ENCODE measurements at places on chromosomes 5 and 9. TPM values are rescaled to one million over a fixed set of nuclear protein-coding genes. Genes with fewer than 3 reads are reported as not detected.

NR6A1 gene
- total RNA-seq = 0.14 TPM

SLC36A3 gene
- total RNA-seq = not detected

PARP8 gene
- 17.9 TPM for total RNA-seq

PCA3 gene
- not detected for total RNA-seq

BRINP1 gene
- 0.18 TPM for total RNA-seq

PCDHGC4 gene
- 1.7 TPM for total RNA-seq

PTGER4 gene
- total RNA-seq = 3.4 TPM

RNF224 gene
- total RNA-seq = not detected

RMI1 gene
- total RNA-seq = 3.2 TPM

PLEKHG4B gene
- not detected for total RNA-seq

SUSD3 gene
- 1.1 TPM for total RNA-seq

TTLL11 gene
- 3.4 TPM for total RNA-seq

C5orf52 gene
- not detected for total RNA-seq

PCDHA7 gene
- total RNA-seq = 0.57 TPM

RPS14 gene
- total RNA-seq = 5,641 TPM

LHFPL2 gene
- total RNA-seq = 104 TPM

ARSI gene
- total RNA-seq = 22.2 TPM

PCDHB9 gene
- total RNA-seq = 0.09 TPM

KCNN2 gene
- 0.43 TPM for total RNA-seq

PHF24 gene
- under 0.01 TPM for total RNA-seq

FOXI1 gene
- total RNA-seq = not detected

ECSCR gene
- 0.14 TPM for total RNA-seq

TUSC1 gene
- 5.0 TPM for total RNA-seq

SNCAIP gene
- 19.4 TPM for total RNA-seq

SLC36A2 gene
- not detected for total RNA-seq

ORM1 gene
- total RNA-seq = not detected

CDH9 gene
- 0.18 TPM for total RNA-seq

GDNF gene
- total RNA-seq = 0.65 TPM

ATOSB gene
- total RNA-seq = 13.2 TPM

LMNB1 gene
- total RNA-seq = 5.7 TPM

ZNF366 gene
- total RNA-seq = not detected

IL4 gene
- not detected for total RNA-seq

UGT3A1 gene
- total RNA-seq = not detected

SPINK13 gene
- 2.4 TPM for total RNA-seq

SPINK5 gene
- under 0.01 TPM for total RNA-seq

ITK gene
- under 0.01 TPM for total RNA-seq

WNT8A gene
- total RNA-seq = not detected

TMEM174 gene
- not detected for total RNA-seq

PPIC gene
- 100 TPM for total RNA-seq

TRPM3 gene
- 0.85 TPM for total RNA-seq

SLC25A2 gene
- total RNA-seq = 0.18 TPM

IL33 gene
- 202 TPM for total RNA-seq

GRPEL2 gene
- total RNA-seq = 17.8 TPM

WDR38 gene
- not detected for total RNA-seq

PDLIM7 gene
- 72.1 TPM for total RNA-seq

RASEF gene
- 0.14 TPM for total RNA-seq

MEGF10 gene
- total RNA-seq = 0.14 TPM

RPL37 gene
- 3,508 TPM for total RNA-seq

GNA14 gene
- total RNA-seq = 0.57 TPM

GRM6 gene
- not detected for total RNA-seq

MYMK gene
- total RNA-seq = not detected

TMC1 gene
- 0.43 TPM for total RNA-seq

RIC1 gene
- 40.5 TPM for total RNA-seq

Measured in smooth muscle cell of bladder (primary cell).